ENCODE measurements at places on chromosomes 6 and 20. TPM values are rescaled to one million over a fixed set of nuclear protein-coding genes. Genes with fewer than 3 reads are reported as not detected.

DNA sequence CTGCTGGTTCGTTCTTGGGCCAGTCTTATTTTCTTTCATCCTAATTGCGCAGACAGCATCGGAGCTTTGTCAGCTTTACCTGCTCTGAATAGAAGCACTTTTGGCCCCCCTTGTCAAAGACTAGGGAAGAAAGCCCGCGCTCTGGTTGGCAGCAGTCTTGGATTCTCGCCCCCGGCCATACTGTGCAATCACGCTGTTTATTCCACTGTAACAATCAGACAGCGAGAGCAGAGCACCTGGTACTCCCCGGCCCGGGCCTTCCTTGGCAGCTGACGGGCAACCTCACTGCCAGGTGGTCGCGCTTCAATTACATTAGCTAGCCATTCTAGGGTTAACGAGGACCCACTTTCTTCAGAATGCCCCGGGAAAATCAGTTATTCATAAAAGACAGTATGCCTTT lies 72.6 kb downstream of the INSM1 start:
- no peaks in the 10 kb centered on the region for H3K36me3 ChIP-seq
- no peak overlapping the region for H3K4me3 ChIP-seq
- H3K27me3 ChIP-seq: no peaks in the 10 kb centered on the region
- no peak for DNase-seq

- no peaks in the 10 kb centered on the region for H3K4me1 ChIP-seq
- H3K27ac ChIP-seq: no peak overlapping the region
- no peak overlapping the region for H3K4me3 ChIP-seq
- H3K27me3 ChIP-seq: peaks cover 21% of the 10 kb centered on the region
- DNase-seq: no peak
These were observed 10.6 kb downstream of the PDYN start for GRCh38 chr20:1983301-1983700.

GRCh38 chr6:33613795-33614168 lies 7.3 kb upstream of the ITPR3 start:
- DNase-seq: no peak
- no peak overlapping the region for H3K4me3 ChIP-seq
- H3K27me3 ChIP-seq: no peaks in the 10 kb centered on the region
- no peaks in the 10 kb centered on the region for H3K4me1 ChIP-seq
- peak overlapping the region; percentile 61 for H3K27ac ChIP-seq

GRCh38 chr6:10686901-10687300 lies 7.5 kb downstream of the C6orf52 start:
- no peak overlapping the region for H3K4me3 ChIP-seq
- no peaks in the 10 kb centered on the region for H3K27me3 ChIP-seq
- no peak for DNase-seq

DNA sequence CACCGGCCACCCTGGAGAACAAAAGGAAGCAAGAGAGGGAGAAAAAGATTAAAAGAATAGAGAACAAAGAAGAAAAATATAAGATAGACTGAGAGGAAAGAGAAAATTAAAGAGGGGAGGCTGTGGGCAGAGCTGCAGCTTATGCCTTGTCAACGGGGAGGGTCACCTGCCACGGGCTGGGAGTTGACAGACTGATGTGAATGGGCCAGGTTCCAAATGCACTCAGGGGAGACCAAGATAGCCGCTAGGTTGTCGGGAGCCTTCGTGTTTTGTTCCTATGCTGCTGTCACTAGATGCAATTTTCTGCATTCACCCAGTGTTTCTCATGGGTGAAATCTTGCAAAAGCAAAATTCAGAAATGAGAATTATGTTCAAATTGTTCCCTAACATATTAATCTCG lies 119.6 kb upstream of the MTHFD1L start:
- H3K27me3 ChIP-seq: no peaks in the 10 kb centered on the region
- H3K4me1 ChIP-seq: no peaks in the 10 kb centered on the region
- no peak overlapping the region for H3K27ac ChIP-seq
- H3K4me3 ChIP-seq: no peak overlapping the region
- no peak for DNase-seq

DNA sequence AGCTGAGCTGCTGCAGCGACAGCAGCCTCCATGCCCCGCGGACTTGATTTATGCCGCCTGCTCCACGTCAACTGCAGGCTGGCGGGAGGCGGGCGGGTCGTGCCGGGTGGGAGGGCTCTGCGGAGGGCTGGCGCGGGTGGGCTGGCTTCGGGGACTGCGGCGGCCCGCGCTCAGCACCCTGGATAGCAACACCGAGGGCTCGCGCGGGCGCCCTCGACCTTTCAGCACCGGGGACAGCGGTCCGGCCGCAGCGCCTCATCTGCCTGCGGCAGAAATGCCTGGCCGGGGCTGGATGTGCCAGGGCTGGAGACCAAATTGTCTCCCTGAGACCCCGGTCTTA lies 792 bp downstream of the SNAP25 start:
- peak overlapping the region; percentile 52 for H3K4me3 ChIP-seq

GRCh38 chr6:30463242-30463641 lies 26.1 kb upstream of the HLA-E start:
- no peak for DNase-seq
- no peaks in the 10 kb centered on the region for H3K4me1 ChIP-seq
- H3K4me3 ChIP-seq: no peak overlapping the region
- H3K27ac ChIP-seq: no peak overlapping the region
- no peaks in the 10 kb centered on the region for H3K36me3 ChIP-seq
- H3K27me3 ChIP-seq: peaks cover 97% of the 10 kb centered on the region

- H3K27ac ChIP-seq: no peak overlapping the region
- no peaks in the 10 kb centered on the region for H3K4me1 ChIP-seq
- DNase-seq: no peak
- H3K27me3 ChIP-seq: no peaks in the 10 kb centered on the region
- H3K36me3 ChIP-seq: no peaks in the 10 kb centered on the region
These were observed 117.8 kb downstream of the ZDHHC14 start for GRCh38 chr6:157498817-157499216.

DNA sequence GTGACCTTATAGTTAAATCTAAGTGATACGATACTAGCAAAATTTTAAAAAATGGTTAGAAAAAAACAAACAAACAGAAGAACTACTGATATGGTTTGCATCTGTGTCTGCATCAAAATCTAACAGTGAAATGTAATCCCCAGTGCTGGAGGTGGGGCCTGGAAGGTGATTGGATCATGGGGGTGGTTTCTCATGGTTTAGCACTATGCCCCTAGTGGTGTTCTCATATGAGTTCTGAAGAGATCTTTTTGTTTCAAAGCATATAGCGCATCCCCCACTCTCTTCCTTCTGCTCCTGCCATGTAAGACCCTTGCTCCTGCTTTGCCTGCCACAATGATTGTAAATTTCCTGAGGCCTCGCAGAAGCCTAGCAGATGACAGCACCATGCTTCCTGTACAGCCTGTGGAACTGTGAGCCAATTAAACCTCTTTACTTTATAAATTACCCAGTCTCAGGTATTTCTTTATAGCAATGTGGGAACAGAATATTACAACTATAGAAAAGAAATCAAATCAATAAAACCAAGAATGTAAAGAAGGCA lies 5.4 kb downstream of the FBXL4 start:
- no peaks in the 10 kb centered on the region for H3K4me1 ChIP-seq
- H3K27ac ChIP-seq: no peak overlapping the region

- no peaks in the 10 kb centered on the region for H3K27me3 ChIP-seq
- H3K4me1 ChIP-seq: no peaks in the 10 kb centered on the region
- H3K4me3 ChIP-seq: no peak overlapping the region
- no peak for DNase-seq
These were observed 465.4 kb upstream of the BTBD3 start for GRCh38 chr20:11452326-11452725.

DNA sequence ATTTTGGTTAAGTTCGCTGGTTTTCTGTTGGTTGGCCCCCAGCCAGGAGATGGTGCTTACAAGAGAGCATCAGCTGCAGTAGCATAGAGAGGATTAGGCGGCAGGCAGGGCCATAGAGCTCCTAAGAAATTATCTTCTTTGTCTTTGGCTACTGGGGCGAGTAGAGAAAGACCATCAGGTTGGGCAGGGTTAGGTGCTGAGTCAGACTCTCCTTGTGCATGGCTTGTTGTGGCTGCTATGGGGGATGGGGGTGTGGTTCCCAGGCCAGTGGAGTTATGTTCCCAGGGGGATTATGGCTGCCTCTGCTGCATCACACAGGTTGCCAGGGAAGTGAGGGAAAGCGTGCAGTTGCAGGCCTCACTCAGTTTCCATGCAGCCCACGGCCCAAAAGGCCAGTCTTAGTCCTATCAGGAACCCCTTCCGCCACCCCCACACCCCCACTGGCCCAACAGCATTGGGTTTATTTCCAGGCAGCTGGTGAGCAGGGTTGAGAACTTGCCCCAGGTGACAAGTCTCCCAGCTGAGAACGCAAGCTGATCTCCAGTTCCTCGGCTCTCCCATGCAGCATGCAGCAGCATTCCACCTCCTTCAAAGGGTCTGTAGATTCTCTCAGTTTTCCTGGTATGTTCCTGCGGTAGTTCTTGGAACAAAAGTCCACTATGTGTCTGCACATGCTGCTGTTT lies 243.7 kb downstream of the UTRN start:
- no peak for DNase-seq
- no peaks in the 10 kb centered on the region for H3K4me1 ChIP-seq
- no peaks in the 10 kb centered on the region for H3K27me3 ChIP-seq
- H3K27ac ChIP-seq: no peak overlapping the region
- H3K36me3 ChIP-seq: no peaks in the 10 kb centered on the region

DNA sequence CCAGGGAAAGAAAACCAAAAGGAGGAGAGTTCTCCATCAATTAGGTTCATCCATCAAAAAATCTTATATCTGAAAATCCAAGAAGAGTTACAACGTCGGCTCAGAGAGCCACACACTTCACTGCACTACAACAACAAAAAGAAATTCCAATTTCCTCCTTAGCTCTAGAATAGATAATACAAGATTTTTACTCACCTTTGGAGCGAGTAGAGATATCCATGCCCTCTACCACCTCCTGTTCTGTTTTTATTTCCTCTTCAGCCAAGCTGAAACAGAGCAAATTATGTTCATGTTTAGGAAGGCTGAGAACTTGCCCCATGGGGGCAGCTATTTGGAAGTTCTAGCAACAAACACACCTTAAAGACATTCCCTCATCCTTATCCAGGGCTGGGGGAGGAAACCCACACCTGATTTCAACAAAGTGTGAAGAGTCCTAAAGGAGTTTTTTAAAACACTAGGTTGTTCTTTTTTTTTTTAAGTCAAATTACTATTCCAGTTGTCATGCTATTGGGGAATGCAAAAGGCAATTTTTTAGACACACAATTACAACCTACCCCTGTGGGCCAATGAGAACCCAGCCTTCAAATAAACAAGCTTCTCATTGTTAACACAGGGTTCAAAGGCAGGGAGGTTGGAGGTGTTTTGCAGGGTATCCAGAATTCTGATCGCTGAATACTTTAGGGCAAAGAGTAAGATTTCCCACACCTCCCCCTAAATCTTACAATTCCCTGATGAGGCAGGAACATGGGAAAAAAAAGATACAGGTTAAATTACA lies 8.7 kb downstream of the ZMYND8 start:
- no peak for DNase-seq
- peak overlapping the region; percentile 36 for H3K4me3 ChIP-seq
- no peaks in the 10 kb centered on the region for H3K27me3 ChIP-seq

GRCh38 chr6:109446541-109446940 lies 6.0 kb downstream of the SMPD2 start:
- H3K36me3 ChIP-seq: no peaks in the 10 kb centered on the region
- no peak for DNase-seq
- H3K27me3 ChIP-seq: no peaks in the 10 kb centered on the region
- H3K4me3 ChIP-seq: no peak overlapping the region
- peaks cover 5% of the 10 kb centered on the region for H3K4me1 ChIP-seq
- H3K27ac ChIP-seq: no peak overlapping the region

DNA sequence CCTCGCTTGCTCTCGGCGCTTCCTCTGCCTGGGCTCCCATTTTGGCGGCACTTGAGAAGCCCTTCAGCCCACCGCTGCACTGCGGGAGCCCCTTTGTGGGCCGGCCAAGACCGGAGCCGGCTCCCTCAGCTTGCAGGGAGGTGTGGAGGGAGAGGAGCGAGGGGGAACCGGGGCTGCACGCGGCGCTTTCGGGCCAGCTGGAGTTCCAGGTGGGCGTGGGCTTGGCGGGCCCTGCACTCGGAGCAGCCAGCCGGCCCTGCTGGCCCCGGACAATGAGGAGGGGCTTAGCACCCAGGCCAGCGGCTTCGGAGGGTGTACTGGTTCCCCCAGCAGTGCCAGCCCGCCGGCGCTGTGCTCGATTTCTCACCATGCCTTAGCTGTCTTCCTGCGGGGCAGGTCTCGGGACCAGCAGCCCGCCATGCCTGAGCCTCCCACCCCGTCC lies 10.2 kb upstream of the SRPK1 start:
- H3K4me1 ChIP-seq: no peaks in the 10 kb centered on the region
- no peaks in the 10 kb centered on the region for H3K36me3 ChIP-seq
- no peaks in the 10 kb centered on the region for H3K27me3 ChIP-seq
- no peak for DNase-seq

DNA sequence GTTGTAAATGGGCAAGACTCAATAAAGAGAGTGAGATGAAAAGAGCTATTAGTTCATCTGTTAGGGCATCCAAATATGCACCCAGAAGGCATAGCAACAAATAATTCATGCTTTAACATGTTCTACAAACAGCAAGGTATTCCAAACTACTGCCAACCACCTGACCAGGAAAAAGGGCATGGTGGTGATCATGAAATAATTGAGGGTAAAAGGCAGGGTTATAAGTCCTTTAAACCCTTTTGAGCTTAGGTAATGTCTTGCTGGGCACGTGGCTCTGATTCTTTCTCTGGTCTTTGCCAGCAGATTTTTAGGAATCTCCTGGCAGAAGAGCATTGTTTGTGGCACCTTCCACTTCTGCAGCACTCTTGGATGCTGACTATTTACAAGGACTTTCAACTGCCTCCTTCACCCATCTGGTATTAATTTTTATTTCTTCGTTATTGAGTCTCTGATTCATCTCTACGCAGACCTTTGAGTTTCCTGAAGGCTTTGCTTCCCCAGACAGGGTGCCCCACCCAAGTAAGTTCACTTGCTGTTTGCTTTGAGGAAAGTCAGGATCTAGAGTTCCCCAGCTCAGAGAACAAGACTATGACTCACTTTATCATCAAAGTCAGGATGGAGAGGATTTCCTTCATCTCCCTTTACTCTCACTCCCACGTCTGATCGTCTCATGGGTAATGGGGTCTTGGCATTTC lies 83.4 kb upstream of the NEDD9 start:
- no peaks in the 10 kb centered on the region for H3K36me3 ChIP-seq
- peak overlapping the region; percentile 68 for H3K27ac ChIP-seq

DNA sequence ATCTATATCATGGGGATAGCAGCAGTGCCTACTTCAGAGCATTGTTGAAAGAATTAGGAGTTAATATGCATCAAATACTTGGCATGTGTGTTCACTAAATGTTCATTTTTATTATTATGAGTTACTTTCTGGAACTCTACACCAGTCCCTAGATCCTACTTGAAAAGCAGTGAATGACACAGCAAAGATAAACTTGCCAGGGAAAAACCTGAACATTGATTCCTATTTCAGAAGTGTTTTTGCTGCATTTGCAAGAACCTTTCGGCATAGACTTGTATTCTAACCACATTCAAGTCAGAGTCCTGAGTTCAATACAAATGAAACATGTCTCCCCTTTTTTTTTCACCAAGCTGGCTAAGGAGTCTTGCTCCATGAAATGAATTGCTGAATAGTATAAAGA lies 187.4 kb upstream of the TAB2 start:
- H3K4me1 ChIP-seq: peaks cover 10% of the 10 kb centered on the region
- no peaks in the 10 kb centered on the region for H3K27me3 ChIP-seq
- no peak for DNase-seq

The ZGPAT gene
- 26.9 TPM for total RNA-seq

The HTR1B gene
- 0.15 TPM for total RNA-seq

The PPP1R3D gene
- 9.5 TPM for total RNA-seq

The SNAP25 gene
- 1.6 TPM for total RNA-seq

The CRIP3 gene
- total RNA-seq: 2.1 TPM

The ELOVL5 gene
- total RNA-seq: 245 TPM

The MEI4 gene
- not detected for total RNA-seq

The BEND6 gene
- 0.80 TPM for total RNA-seq

The PM20D2 gene
- total RNA-seq: 3.7 TPM

The DEF6 gene
- 4.8 TPM for total RNA-seq

The RAMACL gene
- 13.4 TPM for total RNA-seq

The PTCHD4 gene
- total RNA-seq: 1.9 TPM

Data from breast epithelium (tissue), 4 donors.